ENCODE measurements at places on chromosomes 4 and X.

DNA sequence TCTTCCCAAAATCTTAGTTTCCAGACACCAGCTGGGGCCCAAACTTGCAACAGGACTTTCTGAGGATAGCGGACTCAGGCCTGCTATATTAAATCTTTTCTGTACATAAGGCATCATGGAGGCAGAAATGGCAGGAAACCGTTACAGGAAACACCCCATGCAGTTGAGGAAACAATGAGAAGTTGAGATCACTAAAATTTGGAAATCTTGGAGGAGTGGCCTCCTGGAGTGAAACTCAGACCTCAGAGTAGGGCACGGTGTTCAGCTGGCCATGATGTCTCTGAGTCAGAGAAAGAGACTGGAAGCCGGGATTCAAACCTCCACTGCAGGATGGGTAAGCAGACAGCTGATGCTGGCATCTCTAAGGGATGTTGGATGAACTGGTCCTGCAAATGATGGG lies 372.6 kb upstream of the CTSO start:
- DNase-seq: no peak

DNA sequence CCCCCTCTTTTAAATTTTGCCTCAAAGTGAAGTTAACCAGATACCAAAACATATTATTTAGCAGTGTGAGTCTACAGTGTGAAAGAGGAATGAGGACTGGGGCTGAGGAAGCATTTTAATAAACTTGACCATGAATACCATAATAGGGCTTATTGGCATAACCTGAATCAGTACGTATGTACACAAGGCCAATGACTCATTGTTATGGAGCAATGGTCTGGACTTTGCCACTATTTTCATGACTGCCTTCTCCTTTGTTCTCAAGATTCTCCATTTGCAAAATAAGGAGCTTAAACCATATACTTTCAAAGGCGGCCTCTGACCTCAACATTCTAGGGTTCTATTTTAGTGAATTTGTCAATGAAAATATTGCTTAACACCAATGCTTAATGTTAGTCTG lies 102.8 kb upstream of the OR13H1 start:
- DNase-seq: no peak

GRCh38 chr4:168483811-168484210 lies 3.5 kb upstream of the DDX60L start:
- no peak for DNase-seq

DNA sequence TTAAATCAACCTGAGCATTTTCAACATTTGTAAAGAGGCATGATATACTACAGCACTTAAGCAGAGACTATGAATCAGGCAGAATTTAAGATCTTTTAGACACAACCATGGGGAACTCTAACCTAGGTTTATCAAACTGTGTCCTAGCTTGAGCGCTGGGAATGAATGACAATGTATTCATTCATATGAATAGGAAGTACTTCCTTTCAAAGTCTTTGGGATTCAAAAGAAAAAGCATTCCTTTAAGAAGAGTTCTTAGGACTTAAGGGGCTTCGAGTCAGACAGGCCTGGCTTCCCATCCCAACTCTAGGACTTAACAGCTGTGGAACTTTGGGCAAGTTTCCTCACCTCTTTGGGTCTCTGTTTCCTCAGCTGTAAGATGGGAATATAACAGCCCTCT lies 104.6 kb downstream of the ANAPC4 start:
- no peak for DNase-seq

- no peak for DNase-seq
These were observed 112.4 kb downstream of the ATP11C start for GRCh38 chrX:139820358-139820984.

DNA sequence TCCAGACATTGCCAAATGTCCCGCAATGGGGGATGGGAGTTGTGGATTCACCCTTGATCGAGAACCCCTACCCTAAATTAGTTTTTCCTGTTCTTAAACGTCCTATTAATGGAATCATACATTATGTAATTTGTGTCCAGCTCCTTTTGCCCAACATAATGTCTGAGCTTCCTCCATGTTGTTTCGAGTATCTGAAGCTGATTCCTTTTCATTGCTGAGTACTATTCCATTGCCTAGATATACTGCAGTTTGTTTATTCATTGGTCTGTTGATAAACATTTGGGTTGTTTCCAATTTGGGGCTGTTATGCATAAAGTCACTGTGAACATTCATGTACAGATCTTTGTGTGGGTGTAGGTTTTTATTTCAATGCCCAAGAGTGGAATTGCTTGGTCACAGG lies 251.3 kb downstream of the BCOR start:
- DNase-seq: no peak
